ENCODE measurements at places on chromosomes 12 and 14.

- DNase-seq = no peak
Measured at GRCh38 chr12:57476162-57476992, 3.3 kb downstream of the ARHGAP9 start.

GRCh38 chr14:22549324-22549962 lies 39.6 kb downstream of the DAD1 start:
- DNase-seq = no peak

GRCh38 chr12:125871811-125872594 lies 806.8 kb downstream of the AACS start:
- no peak for DNase-seq

DNA sequence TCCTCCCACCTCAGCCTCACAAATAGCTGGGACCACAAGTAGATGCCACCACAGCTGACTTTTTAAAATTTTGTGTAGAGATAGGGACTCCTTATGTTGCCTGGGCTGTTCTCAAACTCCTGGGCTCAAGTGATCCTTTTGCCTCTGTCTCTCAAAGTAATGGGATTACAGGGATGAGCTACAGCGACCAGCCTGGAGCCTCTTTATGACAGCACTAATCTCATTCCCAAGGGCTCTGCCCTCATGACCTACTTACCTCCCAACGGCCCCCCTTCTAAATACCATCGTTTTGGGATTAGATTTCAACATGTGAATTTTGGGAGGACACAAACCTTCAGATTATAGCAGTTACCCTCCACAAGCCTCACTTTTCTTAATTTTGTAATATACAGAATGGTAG lies 150.6 kb upstream of the FUT8 start:
- DNase-seq = no peak

DNA sequence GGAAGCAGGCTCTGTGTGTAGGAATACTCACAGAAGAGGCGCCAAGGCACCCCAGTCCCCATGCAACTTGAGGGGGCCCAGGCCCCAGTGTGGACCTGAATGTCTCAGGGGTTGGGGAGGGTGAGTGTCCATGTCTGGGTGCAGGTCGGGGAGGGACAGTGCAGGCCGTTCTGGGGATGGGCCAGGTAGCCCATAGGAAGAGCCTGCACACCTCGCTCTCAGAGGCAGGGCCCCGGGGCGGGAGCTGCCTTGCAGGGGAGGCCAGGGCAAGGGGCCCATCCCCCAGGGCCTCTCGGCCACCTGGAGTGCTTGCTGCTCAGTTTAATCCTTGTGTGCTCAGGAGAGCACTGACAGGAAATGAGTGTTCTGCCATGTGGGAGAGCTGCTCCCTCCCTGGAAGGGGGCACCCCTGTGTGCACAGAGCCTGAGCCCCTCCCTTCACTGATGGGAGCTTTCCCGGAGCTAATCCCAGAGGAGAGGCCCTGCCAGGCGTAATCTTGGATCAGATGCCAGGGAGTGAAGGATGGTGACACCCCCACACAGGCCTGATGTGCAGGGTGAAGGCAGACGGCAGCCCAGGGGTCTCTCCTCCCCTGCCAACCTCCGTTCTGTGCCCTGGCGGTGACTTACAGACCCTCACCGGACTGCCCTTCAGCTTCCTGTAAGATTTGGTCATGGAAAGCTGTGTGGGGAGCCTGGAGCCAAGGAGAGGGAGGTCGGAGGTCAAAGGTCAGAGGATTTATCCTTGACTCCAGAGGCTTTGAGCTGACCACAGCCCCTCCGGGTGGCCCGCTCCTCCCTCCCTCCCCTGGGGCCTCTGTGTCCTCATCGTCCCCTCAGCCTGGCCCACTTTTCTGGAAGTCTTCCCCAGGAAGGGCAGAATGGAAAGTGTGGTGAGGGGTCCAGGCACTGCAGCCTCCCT lies 24.4 kb upstream of the FBRSL1 start:
- DNase-seq = no peak

- no peak for DNase-seq
Measured at GRCh38 chr14:45270031-45270430, 17.0 kb upstream of the MIS18BP1 start.

GRCh38 chr14:49969961-49970360 lies 77.1 kb downstream of the ARF6 start:
- DNase-seq = no peak

DNA sequence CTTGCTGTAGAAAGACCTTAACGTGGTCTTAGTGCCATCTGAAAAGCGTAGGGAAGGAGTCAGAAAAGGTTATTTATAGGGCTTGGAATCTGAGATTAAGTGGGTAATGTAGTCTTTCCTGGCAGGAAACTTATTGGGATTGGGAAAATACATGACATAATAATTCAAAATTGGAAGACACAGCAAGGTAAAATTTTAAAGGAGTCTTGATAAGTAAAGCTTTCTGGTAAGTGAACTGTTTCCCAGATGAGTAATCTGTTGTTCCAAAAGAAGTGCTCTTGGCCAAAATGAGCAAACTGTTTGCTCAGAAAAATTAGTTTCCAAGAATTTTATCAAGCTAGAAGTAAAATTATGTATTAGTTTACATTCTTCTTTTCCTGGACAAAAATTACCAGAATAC lies 149.3 kb upstream of the TMTC2 start:
- DNase-seq = no peak

DNA sequence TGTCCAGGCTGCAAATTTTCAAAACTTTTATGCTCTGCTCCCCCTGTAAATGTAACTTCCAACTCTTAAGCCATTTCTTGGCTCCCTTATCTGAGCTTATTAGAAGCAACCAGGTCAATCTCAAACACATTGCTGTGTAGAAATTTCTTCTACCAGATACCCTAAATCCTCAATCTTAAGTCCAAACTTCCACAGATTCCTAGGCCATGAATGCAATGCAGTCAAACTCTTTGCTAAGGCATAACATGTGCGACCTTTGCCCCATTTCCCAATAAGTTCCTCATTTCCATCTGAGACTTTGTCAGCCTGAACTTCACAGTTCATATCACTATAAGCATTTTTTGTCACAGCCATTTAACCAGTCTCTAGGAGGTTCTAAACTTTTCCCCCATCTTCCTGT lies 64.5 kb downstream of the TMTC3 start:
- no peak for DNase-seq

DNA sequence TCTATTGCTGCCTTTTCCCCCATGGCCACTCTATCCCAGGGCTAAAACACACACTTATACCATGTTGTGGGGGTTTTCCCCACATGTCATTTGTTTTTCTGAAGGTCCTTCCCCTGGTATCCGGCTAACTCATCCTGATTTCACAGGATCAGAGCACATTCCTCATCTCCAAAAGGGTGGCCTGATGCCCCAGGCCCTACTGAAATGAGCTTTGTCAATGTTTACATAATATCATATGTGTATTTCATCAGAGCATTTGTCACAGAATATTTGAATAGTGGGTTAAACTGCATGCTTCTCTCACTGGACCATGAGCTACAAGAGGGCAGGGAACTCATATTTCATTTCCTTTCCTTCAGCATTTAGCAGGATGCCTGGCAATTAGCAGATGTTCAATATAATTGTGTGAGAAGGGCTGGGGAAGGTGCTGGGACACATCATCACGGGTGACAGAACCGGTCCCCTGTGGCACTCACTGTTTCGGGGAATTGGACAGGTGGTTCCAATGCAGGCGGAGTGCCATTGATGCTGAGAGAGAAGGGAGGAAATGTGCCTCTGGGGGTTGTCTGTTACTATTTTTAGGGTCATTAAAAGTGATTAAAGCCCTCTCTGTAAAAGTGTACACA lies 26.8 kb downstream of the EMP1 start:
- no peak for DNase-seq

DNA sequence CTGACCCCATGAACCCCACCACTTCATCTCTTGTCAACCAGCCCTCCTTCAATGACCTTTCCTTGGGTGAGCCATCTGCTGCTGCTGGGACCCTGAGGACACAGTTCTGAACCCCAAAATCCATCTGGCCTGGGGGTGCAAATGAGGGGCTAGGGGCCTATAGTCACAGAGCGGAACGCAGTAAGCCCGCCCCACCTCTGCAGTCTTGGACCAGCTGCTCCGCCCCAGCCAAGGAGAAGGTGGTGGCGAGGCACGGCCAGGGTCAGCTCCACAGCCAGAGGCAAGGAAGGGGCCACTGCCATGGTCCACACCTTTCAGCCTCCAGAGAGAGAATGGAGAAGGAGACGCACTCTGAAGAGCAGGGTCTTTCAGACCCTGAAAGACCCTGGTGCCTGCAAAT lies 5.1 kb downstream of the TMEM179 start:
- DNase-seq = no peak

GRCh38 chr12:66409195-66409871 lies 107.0 kb downstream of the HELB start:
- DNase-seq = no peak

DNA sequence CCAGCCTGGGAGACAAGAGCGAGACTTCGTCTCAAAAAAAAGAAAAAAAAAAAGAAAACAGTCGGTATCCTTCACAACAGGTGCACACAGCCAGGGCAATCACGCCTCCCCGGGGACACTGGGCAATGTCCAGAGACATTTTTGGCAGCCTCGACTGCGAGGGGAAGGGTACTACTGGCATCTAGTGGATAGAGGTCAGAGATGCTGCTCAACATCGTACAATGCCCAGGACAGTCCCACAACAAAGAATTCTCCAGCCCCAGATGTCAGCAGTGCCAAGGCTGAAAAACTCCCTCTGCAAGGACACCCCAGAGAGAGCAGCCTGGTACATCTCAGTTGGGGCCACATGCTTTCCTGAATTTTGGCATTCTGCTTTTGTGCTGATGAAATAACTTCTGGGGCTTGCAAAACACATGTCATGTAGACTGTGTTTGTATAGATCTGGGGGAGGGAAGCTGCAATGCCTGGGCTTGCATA lies 21.5 kb downstream of the ALDH2 start:
- no peak for DNase-seq

GRCh38 chr14:65231286-65231980 lies 129.1 kb upstream of the MAX start:
- no peak for DNase-seq

- DNase-seq = no peak
Measured at GRCh38 chr14:91745344-91745743, 13.5 kb upstream of the CATSPERB start.

DNA sequence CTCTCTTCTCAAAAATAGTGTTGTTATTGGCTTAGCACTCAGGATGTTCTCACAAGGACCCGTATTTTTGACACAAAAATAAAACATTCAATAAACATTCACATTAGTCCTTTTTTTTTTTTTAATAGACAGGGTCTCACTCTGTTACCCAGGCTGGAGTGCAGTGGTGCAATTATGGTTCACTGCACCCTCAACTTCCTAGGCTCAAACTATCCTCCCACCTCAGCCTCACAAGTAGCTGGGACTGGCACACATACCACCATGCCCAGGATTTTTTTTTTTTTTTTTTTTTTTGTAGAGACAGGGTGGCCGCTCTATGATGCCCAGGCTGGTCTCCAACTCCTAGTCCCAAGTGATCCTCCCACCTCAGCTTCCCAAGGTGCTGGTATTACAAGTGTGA lies 27.0 kb downstream of the PPP1R13B start:
- no peak for DNase-seq

- DNase-seq = no peak
Measured at GRCh38 chr12:102883204-102883799, 33.7 kb downstream of the PAH start.

DNA sequence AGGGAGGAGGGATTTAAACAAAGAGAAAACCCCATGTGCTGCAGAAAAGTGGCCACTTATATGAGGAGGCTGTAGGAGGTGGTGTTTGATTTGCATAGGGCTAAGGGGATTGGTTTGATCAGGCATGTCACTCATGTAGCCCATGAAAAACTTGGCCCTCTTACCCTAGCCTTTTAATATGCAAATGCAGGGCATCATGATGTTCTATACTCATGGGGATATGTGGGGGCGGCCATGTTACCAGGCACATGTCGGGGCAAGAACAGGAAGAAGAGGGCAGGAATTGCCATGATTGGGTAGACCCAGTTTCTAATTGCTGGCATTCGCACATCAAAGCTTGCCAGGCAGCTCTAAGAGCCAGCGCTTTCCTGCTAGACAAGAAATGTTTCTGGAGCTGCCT lies 28.8 kb downstream of the KLRK1 start:
- DNase-seq = no peak

DNA sequence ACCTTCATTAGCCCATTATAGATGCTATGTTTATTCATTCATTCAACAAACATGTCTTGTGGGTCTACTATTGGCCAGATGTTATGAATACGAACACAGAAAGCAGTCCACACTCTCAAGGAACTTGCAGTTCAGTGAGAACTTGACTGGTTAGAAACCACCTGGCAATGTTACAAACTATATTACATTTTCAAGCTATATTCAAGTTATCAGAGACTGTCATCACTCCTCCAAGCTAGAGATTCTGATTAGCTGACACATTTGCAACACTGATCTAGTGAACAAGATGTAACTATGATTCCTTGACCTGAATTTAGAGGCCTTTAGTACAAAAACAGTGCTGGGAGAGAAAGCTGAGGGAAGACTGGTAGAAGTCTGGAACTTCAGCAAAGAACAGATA lies 170.7 kb upstream of the EEA1 start:
- no peak for DNase-seq

DNA sequence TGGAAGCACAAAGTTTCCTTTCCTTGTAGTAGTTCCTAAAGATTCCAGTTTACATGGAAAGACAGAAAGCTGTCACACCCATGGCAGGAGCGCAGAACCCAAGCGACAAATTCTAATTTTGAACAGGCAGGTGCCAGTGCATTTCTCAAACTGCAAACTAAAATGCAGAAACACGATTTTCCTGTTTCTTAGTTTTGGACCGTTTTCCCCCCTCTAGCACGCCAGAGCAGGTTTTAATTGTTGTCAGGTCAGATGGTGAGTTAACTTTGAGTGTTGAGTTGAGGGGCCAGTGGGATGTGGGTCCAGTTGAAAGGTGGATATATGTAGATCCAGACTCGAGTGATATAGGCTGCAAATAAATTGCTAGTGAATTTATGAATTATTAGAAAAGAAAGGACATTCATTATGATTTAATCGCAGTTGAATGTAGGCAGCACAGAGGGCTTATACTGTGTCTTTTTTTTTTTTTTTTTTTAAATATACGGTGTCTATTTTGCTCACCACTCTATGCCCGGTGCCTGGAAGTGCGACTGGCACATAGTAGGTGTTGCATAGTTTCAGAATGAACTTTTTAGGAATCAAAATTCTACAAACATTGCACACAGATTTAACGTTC lies 909 bp upstream of the ETFBKMT start:
- DNase-seq = no peak

- no peak for DNase-seq
Measured at GRCh38 chr12:95851606-95852005, 7.1 kb upstream of the SNRPF start.

DNA sequence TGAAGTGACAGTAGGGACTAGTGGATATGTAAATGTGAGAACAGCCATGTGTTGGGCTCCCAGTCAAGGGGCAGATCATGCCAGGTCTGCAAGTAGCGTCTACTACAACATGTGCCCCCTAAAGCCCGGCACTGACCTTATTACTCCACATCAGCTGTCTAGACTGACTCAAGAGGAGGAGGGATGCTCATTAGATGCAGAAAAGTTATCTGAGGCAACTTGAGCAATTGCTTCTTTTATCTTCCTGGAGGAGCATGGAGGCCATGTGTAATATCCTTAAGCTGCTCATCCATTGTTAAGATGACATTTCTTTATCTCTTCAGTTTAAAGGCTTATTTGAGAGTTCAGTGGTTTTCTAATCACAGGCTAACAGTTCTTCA lies 404.7 kb upstream of the FLRT2 start:
- DNase-seq = no peak

Measured in amygdala (tissue), 56 donors.